GM04504 (cell line): ENCODE measurements at places on chromosomes 11 and 22.
A peak's percentile ranks its signal among the peaks of the same experiment; 100 is the strongest.

- no peak for DNase-seq
These were observed 17.1 kb downstream of the ASCC2 start for GRCh38 chr22:29820961-29821290.

- DNase-seq, result peak; percentile 25
These were observed 781 bp downstream of the SIDT2 start for GRCh38 chr11:117179048-117179999.

DNA sequence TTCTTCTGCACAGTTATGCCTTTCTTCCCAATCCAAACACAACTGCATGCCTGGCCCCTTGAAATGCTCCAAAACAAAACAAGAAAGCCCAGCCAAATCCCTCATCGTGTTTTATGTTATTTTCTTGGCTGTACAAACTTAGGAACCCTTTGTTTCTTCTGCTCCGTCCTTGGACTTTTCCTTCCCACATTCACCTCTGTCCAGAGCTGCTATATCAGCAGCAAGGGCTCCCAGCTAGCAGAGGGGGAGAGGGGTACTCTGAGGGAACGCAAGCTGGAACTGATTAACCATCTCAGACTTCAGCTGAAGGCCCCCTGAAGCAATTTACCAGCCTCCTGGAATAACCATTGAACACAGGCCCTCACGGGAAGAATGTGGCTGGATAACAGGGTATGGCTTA is 214.7 kb downstream of the TENM4 start:
- DNase-seq, result no peak

DNA sequence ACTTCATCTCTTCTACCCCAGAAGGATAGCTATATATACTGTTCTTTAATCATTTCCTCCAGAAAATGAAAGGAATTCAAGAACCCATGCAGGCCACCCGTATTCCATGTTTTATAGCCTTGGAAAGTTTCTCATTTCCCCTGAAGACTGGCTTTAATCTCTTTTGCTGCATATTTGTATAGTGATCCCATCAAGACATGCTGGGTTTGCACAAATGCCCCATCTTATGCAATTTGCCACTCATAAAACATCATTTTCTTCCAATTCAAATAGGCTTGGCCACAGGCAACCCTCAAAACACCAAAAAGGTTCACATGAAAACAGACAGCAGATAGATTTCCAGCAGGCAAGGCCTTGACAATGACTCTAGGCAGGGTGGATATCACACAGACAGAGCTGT is 28.3 kb upstream of the APOA1 start:
- peak; percentile 84 for DNase-seq
